Activated CD4-positive, alpha-beta T cell treated with anti-CD3 and anti-CD28 coated beads for 36 hours (primary cell): ENCODE measurements at places on chromosomes 11 and 22. TPM values are rescaled to one million over a fixed set of nuclear protein-coding genes. Genes with fewer than 3 reads are reported as not detected.

GPHA2 gene
- total RNA-seq: 0.34 TPM

SAMM50 gene
- 43.8 TPM for total RNA-seq

PTPN5 gene
- total RNA-seq: not detected

FBLN1 gene
- not detected for total RNA-seq

PDGFD gene
- total RNA-seq: not detected

CHRM1 gene
- total RNA-seq: not detected

CRYBB3 gene
- not detected for total RNA-seq

APOL4 gene
- total RNA-seq: 0.16 TPM

FOLR2 gene
- not detected for total RNA-seq

C11orf52 gene
- not detected for total RNA-seq

GRCh38 chr22:44988671-44989070 is 21.1 kb downstream of the PHF21B start:
- H3K27me3 ChIP-seq: peaks cover 6% of the 10 kb centered on the region
- no peak overlapping the region for H3K4me3 ChIP-seq
- H3K36me3 ChIP-seq: no peaks in the 10 kb centered on the region
- no peak overlapping the region for H3K27ac ChIP-seq
- H3K4me1 ChIP-seq: no peaks in the 10 kb centered on the region

- H3K4me1 ChIP-seq: no peaks in the 10 kb centered on the region
- no peaks in the 10 kb centered on the region for H3K27me3 ChIP-seq
- H3K27ac ChIP-seq: no peak overlapping the region
- H3K36me3 ChIP-seq: no peaks in the 10 kb centered on the region
Measured at GRCh38 chr11:42465623-42466022, 846.2 kb upstream of the API5 start.

DNA sequence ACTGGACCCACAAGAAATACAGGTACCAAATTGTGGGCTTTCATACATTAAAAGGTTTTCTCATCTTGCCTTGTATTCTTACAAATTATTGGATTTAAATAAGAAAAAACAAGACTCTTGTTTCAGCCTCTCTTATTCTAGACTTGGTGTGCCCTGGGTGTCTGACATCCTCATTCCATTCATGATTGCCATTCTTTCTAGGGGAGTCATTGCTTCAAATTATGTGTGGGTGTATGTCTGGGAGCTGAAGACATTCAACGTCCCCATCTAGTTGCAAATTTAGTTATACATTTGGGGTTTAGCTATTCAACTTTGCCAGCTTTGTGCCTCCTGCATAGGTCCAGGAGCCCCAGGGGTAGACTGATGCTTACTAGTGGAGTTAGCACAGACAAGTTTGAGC is 18.1 kb downstream of the MAML2 start:
- peaks cover 60% of the 10 kb centered on the region for H3K36me3 ChIP-seq
- H3K27ac ChIP-seq: peak overlapping the region; percentile 28
- DNase-seq: no peak
- peaks cover 84% of the 10 kb centered on the region for H3K4me1 ChIP-seq

DNA sequence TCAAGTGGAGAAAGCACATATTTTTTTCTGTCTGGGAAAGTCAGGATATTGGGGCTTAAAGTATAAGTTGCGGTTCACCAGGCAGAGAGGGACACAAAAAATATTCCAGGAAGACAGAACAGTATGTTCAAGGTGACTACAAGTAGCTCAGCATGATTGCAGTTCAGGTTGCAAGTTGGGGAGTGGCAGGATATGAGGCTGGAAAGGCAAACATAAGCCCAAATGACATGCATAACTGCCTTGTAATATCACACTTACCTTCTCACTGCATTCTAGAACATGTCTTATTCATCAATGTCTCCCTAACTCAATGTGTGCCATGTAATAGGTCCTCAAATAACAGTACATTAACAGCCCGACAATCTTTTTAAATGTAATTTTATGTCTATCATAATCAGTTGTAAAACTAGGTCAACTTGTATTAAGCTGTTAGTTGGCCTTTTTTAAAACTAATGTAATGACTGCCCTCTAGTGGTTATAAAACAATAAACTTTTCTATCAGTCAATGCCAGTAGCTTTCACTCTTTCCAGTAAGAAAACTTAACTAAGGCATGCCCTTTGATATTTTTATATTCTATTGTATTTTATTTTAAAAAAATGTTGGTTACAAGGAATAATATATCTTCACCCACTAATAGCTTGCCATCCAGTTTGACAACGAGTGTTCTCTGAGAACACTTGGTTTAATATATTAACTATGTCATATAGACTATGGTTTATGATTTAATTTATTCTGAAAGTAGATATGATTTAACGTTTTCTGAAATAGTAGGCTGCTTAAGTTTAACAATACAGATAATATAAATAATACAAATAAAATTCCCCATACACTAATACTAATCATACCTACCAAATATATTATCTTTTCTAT is 39.4 kb upstream of the CFAP300 start:
- no peak overlapping the region for H3K27ac ChIP-seq
- no peaks in the 10 kb centered on the region for H3K36me3 ChIP-seq
- DNase-seq: no peak

- DNase-seq: no peak
- no peak overlapping the region for H3K4me3 ChIP-seq
- no peak overlapping the region for H3K27ac ChIP-seq
- H3K36me3 ChIP-seq: no peaks in the 10 kb centered on the region
Measured at GRCh38 chr11:9680028-9680427, 16.2 kb downstream of the SWAP70 start.

DNA sequence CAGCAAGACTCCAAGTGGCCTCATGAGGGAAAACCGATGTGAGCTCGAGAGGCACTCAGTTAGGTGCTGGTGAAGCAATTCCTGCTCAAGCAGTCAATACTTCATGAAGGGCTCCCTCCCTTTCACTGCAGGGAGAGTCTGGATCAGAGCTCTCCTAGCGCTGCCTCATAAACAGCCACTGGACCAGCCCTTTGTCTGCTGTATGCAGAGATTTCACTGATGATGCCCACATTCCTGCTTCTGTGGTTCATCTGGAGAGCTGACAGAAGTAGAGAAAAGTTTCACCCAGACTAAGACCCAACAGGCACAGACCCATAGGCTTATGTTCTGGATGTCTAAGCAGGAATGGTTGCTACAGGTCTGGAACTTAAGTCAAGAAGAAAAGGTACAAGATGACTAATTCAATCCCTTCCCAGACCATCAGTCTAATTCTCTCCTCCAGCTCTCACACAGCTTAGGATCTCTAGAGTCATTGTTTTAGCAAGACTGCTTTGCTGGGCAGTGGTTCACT is 4.0 kb downstream of the UCP2 start:
- no peak for DNase-seq
- no peaks in the 10 kb centered on the region for H3K27me3 ChIP-seq
- peaks cover 82% of the 10 kb centered on the region for H3K36me3 ChIP-seq
- peaks cover 80% of the 10 kb centered on the region for H3K4me1 ChIP-seq
- peak overlapping the region; percentile 95 for H3K27ac ChIP-seq
- H3K4me3 ChIP-seq: peak overlapping the region; percentile 24

GRCh38 chr11:103637831-103638230 is 398.6 kb upstream of the DDI1 start:
- H3K4me3 ChIP-seq: no peak overlapping the region
- DNase-seq: no peak
- no peaks in the 10 kb centered on the region for H3K27me3 ChIP-seq
- H3K27ac ChIP-seq: no peak overlapping the region
- no peaks in the 10 kb centered on the region for H3K36me3 ChIP-seq

DNA sequence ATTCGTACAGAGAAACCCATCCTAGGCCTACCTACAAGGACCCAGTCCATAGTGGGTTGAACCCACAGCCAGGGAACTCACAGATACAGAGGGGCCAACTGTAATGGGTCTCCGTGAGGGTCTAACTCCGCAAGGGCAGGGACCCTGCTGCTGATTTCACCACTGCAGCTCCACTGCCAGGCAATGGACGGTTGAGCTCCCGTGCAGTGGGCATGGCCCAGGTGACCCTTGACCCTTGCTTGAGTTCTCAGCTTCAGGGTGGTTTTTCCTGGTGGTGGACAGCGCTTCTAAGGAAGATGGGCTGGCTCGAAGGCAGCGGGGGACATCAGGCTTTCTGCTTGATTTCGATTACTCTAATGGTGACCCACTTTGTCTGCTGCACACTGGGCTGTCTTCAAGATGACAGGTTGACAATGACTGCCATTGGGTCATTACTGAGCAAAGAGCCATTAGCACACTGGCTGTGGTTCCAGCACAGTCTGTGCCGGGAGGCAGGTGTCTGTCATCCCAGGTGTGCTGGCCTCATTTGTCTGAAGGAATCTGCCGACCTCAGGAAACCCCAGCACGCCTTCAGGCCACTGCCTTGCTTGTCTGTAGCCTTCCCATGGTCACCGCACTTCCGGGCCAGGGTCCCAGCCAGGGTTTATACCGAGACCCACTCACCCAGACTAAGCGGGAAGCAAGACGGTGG is 3.7 kb upstream of the GAL start:
- no peaks in the 10 kb centered on the region for H3K36me3 ChIP-seq
- no peak overlapping the region for H3K4me3 ChIP-seq
- H3K4me1 ChIP-seq: peaks cover 4% of the 10 kb centered on the region
- H3K27ac ChIP-seq: no peak overlapping the region
- peaks cover 23% of the 10 kb centered on the region for H3K27me3 ChIP-seq
- DNase-seq: no peak

GRCh38 chr11:114166897-114167323 is 107.4 kb downstream of the ZBTB16 start:
- no peak for DNase-seq
- peak overlapping the region; percentile 22 for H3K27ac ChIP-seq
- no peaks in the 10 kb centered on the region for H3K27me3 ChIP-seq
- H3K4me3 ChIP-seq: peak overlapping the region; percentile 2
- no peaks in the 10 kb centered on the region for H3K36me3 ChIP-seq

DNA sequence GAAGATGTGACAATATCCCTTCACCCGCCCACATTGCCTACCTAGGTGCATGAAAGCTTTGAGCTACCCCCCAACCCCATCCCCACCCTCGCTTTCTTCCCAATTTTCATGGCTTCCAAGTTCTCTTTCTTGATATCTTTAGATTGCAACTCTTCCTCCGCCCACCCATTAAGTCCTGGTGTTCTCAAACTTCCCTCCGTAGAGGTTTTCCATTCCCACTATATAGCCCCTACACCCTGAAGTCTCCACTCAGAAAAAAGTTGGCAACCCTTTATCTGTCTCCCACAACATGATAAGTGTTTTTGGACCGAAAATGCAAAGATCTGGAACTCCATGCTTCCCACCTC is 572 bp downstream of the ZNF70 start:
- peak overlapping the region; percentile 56 for H3K27ac ChIP-seq
- peaks cover 2% of the 10 kb centered on the region for H3K27me3 ChIP-seq
- no peak for DNase-seq
- H3K4me1 ChIP-seq: peaks cover 11% of the 10 kb centered on the region
- H3K36me3 ChIP-seq: peaks cover 5% of the 10 kb centered on the region
- H3K4me3 ChIP-seq: peak overlapping the region; percentile 77

GRCh38 chr11:85889676-85890579 is 34.7 kb downstream of the CCDC83 start:
- H3K4me1 ChIP-seq: no peaks in the 10 kb centered on the region
- no peak for DNase-seq
- no peak overlapping the region for H3K27ac ChIP-seq
- peaks cover 4% of the 10 kb centered on the region for H3K27me3 ChIP-seq
- H3K36me3 ChIP-seq: no peaks in the 10 kb centered on the region
- no peak overlapping the region for H3K4me3 ChIP-seq

GRCh38 chr11:8768625-8769333 is 86.2 kb downstream of the RPL27A start:
- H3K27me3 ChIP-seq: peaks cover 2% of the 10 kb centered on the region
- H3K36me3 ChIP-seq: no peaks in the 10 kb centered on the region
- DNase-seq: peak; percentile 9
- no peaks in the 10 kb centered on the region for H3K4me1 ChIP-seq
- H3K27ac ChIP-seq: no peak overlapping the region

- no peak for DNase-seq
- H3K4me3 ChIP-seq: no peak overlapping the region
- peaks cover 2% of the 10 kb centered on the region for H3K36me3 ChIP-seq
- peak overlapping the region; percentile 21 for H3K27ac ChIP-seq
Measured at GRCh38 chr11:14539982-14540421, 19.8 kb upstream of the PSMA1 start.

DNA sequence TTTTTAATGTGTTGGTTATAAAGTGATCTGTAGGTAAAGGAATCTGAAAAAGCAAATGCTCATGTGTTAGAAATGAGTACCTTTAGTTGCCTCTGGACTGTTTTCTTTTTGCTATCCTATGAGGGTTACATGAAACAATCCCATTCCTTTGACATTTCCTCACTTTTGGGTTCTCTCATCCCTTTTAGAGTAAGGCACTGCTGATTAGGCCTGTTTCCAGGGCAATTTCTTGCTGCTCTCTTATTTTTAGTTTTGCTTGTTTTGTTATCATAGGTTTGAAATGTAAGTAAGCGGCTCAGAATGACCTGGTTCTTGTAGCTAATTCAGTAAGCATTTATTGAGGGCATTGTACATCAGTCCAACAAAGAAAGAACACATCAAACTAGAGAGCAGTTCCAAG is 138.9 kb downstream of the DDX10 start:
- H3K4me3 ChIP-seq: no peak overlapping the region
- peaks cover 2% of the 10 kb centered on the region for H3K36me3 ChIP-seq
- no peak for DNase-seq
- no peaks in the 10 kb centered on the region for H3K27me3 ChIP-seq
- no peaks in the 10 kb centered on the region for H3K4me1 ChIP-seq

DNA sequence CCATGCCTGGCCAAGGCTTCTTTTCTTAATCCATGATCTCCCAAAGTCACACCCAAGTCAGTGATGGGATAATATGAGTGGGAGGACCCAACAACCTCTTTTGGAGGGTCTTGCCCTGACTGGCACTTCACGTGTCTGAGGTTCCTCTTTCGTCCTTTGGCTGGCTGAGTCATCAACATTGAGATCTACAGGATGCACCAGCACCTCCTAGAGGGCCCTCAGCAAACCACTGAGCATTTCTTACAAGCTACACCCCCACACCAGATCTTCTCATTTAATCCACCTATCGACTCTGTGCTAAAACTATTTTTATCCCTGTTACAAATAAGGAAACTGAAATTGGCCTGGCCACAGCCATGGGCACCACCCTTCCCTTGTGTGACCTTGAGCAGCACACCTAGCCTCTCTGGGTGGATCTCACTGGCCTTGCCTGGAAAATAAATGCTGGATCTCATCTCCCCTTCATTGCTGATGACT is 63.4 kb downstream of the FLI1 start:
- peaks cover 26% of the 10 kb centered on the region for H3K36me3 ChIP-seq
- peak; percentile 83 for DNase-seq
- peaks cover 79% of the 10 kb centered on the region for H3K4me1 ChIP-seq
- peak overlapping the region; percentile 32 for H3K4me3 ChIP-seq
- no peaks in the 10 kb centered on the region for H3K27me3 ChIP-seq

- no peaks in the 10 kb centered on the region for H3K27me3 ChIP-seq
- H3K4me1 ChIP-seq: no peaks in the 10 kb centered on the region
- H3K4me3 ChIP-seq: no peak overlapping the region
- H3K27ac ChIP-seq: no peak overlapping the region
- DNase-seq: no peak
Measured at GRCh38 chr22:29141078-29141688, 64.5 kb upstream of the EMID1 start.

GRCh38 chr11:131889760-131890581 is 519.6 kb downstream of the NTM start:
- DNase-seq: no peak
- H3K36me3 ChIP-seq: no peaks in the 10 kb centered on the region
- no peak overlapping the region for H3K4me3 ChIP-seq
- no peak overlapping the region for H3K27ac ChIP-seq

- no peak overlapping the region for H3K27ac ChIP-seq
- H3K4me1 ChIP-seq: peaks cover 34% of the 10 kb centered on the region
- no peaks in the 10 kb centered on the region for H3K27me3 ChIP-seq
- peak; percentile 4 for DNase-seq
- no peak overlapping the region for H3K4me3 ChIP-seq
Measured at GRCh38 chr11:44624761-44625221, 59.3 kb downstream of the CD82 start.

- H3K36me3 ChIP-seq: no peaks in the 10 kb centered on the region
- no peak overlapping the region for H3K4me3 ChIP-seq
- no peak overlapping the region for H3K27ac ChIP-seq
- H3K27me3 ChIP-seq: peaks cover 2% of the 10 kb centered on the region
- H3K4me1 ChIP-seq: no peaks in the 10 kb centered on the region
- DNase-seq: peak; percentile 51
Measured at GRCh38 chr11:88103337-88104206, 71.7 kb downstream of the RAB38 start.
